Substantia nigra (tissue), 51 donors: ENCODE measurements at places on chromosomes 6 and 20.

GRCh38 chr20:17570347-17571152, 675 bp downstream of the DSTN start:
- DNase-seq = peak; percentile 41

DNA sequence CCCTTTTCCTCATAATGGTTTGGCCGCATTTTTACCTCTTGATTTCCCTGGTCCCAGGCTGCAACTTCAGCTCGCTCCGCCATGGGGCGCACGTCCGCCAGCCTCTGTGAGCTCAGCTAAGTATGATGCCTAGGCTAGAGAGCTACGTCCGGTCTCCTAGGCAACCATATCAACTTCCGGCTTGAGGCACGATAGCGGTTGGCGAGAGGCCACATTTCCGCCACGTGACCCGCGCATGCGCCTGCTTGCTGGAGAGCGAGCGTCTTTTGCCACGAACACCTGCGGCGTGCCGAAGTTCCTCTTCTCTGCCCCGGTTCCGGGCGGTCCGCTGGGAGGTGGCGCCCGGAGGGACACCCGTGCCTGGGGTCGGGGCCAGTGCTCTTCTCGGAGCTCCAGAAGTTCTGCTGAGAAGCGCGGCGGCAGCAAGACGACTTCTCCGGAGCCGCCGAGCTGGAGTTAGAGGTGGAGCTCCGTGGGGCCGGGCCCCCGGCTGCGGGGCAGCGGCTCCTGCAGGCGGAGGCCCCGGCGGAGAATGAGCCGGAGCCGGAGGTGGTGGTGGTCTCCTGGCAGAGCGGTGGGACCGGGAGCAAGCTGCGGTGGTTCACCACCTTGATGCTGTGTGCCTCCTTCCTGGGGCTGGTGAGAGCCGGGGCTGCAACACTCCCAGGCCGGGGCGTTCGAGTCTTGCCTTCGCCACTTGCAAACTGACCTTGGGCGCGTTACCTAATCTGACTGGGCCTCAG, 172.0 kb downstream of the SLC16A10 start:
- peak; percentile 91 for DNase-seq

DNA sequence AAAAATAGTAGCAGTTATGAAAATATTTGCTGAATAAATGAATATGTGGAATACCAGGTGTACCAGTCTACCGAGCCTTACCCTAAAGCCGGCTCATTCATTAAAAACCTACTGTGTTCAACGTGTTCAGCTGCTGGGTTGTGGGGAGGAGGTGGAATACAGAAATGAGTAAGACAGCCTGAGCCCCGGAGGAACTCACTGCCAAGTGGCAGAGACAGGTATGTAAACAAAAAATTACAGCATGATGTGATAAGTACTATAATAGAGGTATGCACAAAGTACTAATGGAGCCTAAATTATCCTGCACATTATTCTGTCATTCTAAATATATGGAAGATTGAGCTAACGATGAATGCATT, 6.8 kb upstream of the ADTRP start:
- DNase-seq = no peak

- DNase-seq = peak; percentile 39
These were observed 107.5 kb downstream of the SLC22A3 start for GRCh38 chr6:160455541-160456213.

DNA sequence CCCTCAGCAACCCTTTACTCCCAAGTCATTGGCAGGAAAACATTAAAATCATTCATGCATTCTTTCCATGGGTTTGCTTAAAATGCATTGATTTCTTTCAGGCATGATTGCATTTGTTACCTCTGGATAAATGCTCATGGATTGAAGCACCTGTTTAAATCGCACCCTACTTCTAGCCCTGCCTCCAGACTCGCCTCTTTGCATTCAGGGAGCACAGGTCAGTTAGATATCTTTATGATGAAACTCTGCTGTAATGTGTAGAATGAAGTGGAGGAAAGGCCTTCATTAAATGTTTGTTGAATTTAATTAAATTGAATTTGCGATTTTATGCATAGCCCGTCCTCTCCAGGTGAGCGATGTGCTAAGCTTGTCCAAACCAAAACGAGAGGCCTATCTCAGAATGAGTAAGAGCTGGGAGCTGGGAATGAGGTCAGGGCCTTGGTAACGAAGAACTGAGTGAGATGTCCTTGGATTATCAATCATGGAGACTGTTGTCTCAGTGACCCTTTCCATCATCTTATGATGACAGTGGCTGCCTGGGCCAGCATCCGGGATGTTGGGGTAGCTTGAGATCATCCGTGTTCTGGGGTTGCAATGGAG, 210.1 kb downstream of the SYNDIG1 start:
- DNase-seq = no peak

DNA sequence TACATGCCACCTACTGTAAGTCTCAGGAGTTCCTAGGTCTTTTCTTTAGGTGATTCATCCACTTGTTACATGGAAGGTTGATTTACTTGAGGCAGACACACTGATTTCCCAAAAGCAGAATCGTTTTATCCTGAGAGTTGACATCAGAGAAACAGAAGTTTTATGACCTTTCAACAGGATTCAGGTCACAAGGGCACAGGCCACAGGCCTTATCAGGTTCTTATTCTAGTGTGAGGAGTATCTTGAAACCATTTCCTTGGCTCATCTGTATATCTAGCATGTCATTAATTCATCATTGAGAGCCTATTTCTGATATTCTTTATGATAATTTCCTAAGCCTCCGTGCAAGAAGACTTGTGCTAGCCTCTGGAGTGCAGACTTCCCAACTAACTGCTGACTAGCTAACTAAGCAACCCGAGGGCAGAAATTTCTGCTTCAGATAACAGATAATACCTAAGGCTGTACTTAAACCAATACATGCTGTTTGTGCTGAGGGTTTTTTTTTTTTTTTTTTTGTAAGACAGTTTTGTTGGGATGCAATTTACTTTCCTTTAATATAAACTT, 44.9 kb upstream of the RFPL4B start:
- no peak for DNase-seq

DNA sequence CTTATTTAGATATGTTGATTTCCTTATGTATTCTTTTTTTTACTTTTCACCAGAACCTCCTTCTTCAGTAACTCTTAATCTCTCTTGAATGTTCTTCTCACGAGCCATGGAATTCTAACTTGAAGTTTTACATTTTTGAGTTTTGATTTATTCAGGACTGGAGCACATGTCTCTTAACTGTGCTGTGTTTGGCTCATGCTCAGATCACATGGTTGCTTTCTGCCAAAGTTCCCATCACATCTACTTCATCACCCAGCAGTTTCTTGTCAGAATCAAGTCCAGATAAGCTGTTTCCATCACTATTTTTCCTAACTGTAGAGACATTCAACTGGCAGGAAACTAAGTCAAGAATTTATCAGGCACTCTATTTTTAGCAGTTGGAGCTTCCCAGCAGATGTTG, 31.7 kb downstream of the SLC35A1 start:
- DNase-seq = no peak

- no peak for DNase-seq
These were observed 995.9 kb upstream of the ADGRB3 start for GRCh38 chr6:67639161-67639560.

DNA sequence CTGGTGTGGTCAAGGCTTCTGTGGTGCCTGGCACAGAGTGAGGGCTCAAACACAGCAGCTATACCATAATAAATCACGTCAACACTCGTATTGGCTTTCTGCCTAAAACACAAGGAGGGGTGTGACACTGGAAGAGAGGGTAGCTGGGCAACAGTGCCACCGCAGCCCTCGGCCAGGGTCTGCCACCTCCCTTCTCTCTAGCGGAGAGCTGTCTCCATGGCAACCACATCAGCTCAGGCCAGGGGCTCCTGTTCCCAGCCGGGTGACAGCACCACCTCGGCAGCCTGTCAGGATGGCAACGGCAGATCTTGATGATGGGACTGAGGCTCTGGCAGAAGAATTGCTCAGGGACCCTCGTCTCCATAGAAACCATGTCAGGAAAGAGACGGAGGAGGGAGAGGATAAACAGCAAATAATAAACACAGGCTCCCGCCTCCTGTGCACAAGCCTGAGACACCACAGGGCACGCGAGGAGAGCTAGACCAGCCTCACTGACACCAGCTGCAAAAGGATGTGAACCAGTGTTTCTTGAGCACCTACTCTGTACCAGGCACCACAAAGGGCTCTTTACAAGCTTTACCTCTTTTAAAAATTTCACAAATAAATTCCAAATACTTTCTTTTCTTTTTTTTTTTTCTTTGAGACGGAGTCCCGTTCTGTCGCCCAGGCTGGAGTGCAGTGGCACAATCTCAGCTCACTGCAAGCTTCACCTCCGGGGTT, 50.4 kb upstream of the TLDC2 start:
- no peak for DNase-seq

DNA sequence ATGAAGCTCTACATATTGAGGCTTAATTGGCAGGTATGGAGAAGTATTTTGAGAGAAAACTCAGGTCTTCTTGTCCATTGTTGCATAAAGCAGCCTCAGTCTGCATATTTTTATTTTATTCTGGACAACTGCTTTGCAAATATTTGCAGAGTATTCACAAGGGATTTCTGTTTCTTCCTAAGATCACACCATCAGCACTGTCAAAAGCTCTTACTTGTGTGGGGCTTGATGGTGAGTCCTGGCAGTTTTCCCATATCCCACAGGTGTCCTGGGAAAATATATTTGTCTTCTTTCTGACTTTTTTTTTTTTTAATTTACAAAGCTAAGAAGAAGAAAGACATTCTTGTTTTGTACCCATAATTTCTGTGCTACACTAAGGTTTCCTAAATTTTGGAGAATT, 16.9 kb upstream of the MLIP start:
- no peak for DNase-seq

- DNase-seq = no peak
These were observed 277.7 kb downstream of the NRN1 start for GRCh38 chr6:5729080-5729434.
